ENCODE measurements at places on chromosomes 6 and 20. TPM values are rescaled to one million over a fixed set of nuclear protein-coding genes. Genes with fewer than 3 reads are reported as not detected.

DNA sequence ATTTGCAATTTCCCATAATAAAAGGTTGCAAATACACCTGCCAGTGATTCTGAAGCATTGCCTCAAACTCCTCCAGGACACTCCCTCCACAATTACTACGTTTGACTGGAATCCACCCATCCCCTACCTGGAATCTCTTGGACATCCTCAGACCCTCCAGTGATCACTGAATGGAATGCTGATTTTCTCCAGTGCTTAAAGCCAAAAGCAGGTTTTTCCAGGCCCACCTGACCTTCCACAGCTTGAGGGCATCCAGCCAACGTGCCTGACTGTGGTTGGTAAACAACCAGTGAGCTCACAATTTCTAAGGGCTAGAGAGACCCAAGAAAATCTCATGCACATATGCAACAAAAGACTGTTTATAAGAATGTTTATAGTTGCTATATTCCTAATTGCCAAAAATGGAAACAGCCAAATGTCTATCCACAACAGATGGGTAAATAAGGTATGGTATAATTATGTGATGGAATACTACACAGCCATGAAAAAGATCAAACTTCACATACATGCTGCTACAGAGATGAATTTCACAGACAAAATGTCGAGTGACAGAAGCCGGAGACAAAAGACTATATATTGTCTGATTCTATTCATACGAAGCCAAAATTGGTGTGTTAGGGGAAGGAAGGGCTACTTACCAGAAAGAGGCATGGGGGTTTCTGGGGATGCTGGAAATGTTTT, 147.1 kb upstream of the RREB1 start:
- no peak for DNase-seq

DNA sequence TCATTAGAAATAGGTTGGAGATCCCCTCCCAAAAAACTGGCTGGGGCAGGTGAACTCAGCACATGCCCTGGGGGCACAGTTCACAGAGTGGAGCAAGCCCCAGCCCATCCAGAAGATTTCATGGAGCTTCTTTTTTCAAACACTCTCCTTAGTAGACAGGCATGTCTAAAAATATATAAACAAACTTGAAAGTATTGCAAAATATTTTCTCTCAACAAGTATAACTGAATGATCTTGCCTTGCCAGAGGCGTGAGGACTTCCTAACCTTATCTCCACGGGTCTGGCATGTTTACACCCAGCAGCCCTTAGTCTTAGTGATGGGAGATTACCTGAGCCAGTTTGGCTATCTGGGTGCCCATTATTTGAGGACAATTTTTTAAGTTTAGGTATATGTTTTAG, 107.1 kb downstream of the QRSL1 start:
- DNase-seq = no peak

DNA sequence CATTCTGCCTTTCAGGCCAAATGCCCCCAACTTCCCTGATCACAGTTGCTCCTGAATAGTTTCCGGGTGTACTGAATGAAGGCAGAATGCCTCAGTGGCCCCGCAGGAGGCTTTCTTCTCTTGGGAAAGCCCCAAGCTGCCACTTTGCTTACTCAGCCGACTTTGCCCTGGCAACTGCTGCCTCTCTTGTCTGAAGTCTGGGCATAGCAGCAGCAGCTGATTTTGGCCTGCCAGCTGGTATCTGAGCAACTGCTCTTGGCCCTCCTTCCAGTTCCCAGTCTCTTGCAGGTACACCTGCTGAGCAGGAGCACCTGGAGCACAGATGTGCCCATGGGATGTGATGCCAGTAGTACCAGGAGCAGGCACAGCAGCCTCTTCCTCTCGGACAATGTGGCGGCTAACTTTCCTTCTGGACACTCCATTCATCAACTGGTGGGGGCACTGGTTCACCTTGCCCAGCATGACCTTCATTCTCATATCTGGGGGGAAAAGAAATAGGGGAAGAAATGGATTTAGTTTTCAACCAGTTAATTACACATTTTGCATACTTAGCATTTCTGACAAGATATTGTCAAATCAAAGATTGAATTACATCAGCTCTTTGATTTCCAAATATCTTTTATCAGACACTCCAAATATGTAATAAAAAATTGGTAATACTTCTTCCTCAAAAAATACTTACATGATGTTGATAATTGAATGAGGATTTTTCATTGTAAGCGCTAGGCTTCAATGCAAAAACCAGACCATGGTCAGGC, 468.2 kb downstream of the PKHD1 start:
- DNase-seq = no peak

- peak; percentile 52 for DNase-seq
These were observed 17.8 kb upstream of the FNDC1 start for GRCh38 chr6:159151266-159151855.

Gene CPNE5
- 0.54 TPM for total RNA-seq

DNA sequence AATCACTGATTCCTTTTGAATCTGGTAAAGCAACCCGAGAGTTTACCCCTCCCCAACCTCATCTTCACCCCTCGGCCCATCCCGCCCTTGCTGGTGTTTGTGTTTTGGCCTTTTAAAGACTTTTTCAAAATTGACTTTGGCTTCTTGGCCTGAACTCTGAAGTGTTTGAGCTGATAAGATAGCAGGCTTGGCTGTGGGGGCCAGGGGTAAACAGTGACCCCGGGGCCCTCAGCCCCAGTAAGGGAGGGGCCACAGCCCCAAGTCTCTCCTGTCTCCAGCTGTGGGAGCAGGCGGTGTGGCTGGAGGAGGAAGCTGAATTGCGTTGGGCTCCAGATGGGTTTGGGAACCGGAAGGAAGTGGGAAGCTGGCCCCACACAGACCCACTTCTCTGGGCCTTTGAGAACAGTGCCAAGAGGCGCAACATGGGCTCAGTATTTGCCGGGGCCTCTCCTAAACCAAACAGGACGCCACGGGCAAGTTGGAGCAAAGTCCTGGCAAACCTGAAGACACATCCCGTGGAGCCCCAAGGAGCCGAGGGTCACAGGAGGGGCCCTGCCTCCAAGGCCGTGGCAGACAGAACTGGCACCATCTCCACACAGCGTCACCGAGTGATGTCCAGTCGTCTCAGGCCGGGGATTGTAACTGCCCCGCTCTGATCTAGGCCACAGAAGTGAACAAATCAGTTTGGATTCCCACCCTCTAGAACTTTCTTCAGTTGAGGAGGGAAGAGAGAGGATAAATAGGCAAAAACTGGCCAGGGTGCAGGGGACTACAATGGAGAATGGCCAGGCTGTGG, 54.3 kb upstream of the PTPN1 start:
- no peak for DNase-seq

Gene BTNL2
- total RNA-seq = not detected

- no peak for DNase-seq
These were observed 455.4 kb downstream of the RNF144B start for GRCh38 chr6:18842534-18842933.

DNA sequence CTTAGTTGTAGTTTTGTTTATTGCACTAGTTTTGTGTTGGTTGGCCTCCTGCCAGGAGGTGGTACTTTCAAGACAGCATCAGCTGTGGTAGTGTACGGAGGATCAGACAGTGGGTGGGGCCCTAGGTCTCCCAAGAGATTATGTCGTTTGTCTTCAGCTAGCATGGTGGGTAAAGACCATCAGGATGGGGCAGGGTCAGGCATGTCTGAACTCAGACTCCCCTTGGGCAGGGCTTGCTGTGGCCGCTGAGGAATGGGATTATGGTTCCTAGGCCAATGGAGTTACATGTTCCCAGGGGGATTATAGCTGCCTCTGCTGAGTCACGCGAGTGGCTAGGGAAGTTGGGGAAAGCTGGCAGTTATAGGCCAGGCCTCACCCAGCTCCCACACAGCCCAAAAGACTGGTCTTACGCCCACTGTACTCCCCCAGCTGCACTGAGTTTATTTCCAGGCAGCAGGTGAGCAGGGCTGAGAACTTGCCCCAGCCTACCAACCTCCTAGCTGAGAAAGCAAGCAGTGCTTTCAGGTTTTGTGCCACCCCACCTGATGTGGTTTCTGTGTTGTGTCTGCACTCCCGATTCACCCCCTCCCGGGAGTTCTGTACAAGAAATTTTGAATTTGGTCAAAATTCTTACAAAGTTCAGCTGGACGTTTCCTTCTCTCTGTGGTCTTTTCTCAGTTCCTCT, 24.7 kb downstream of the ZSCAN31 start:
- DNase-seq = no peak

DNA sequence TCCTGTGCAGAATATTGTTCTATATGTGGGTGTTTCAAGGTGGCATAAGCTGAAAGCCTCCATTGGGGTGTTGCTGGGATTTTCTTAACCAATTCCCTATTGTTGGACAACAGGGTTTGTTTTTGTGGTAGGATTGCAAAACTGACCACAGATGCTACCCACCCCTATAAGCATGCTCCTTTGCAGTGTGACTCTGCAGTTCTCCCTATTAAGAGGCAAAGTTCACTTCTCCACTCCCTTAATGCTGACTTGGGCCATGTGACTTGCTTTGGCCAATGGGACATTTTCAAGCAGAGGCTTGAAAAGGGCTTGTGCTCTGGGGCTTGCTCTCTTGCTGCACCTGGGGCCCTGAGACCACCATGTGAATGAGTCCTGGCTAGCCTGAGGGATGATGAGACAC, 8.5 kb upstream of the ANGPT4 start:
- no peak for DNase-seq

DNA sequence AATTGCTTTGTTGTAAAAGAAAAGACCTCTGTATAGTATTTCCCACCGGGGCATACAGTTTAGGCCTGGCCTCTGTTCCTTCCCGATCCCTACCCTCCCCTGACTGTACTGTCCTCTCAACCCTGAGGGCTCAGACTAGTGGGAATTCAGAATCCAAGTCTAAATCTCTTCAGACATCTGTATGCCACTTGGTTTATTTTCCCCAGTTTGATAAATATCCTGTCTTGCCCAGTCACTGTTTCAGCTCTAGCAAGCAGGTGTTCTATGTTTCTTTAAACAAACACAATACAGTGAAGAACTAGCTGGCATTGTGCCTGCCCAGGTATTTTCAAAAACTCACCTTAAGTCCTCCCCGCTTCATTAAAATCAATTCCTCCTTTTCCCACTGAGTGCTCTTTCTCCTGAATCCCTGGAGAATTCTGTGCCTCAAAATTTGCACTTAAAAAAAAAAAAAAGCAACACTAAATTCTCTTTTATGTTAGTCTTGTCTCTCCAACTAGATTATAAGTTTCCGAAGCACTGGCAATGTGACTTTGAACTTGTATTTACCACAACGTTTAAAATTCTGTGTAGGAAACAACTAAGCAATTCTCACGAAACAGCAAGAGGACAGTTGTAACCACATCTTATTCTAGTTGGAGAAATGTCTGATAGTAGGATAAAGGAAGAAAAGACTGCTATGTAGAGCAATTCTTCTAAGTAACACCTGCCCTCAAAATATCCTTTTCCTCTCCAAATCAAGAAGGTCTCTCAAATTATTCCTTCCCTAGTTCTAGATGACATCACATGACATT, 112.0 kb upstream of the CARMIL1 start:
- DNase-seq = no peak

- DNase-seq = no peak
These were observed 38.6 kb downstream of the SYNJ2 start for GRCh38 chr6:158020272-158020711.

DNA sequence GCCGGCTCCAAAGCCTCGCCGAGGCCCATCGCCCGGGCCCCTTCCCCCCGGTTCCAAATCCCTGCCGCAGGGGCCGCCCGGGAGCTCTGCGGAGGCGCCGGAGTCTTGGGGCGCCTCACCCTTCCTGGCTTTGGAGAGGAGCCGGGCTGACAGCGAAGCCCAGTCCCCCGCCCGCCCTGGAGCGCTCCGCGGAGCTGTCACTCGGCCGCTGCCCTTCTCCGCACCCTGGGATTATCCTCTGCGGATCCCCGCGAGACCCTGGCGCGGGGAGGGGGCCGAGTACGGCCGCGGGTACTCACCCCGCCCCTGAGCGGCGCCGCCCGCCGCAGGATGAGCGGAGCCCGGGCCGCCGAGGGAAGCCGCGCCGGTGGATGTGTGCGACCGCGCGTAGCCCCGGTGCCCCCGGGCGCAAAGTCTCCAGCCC, 343 bp downstream of the SNAP91 start:
- peak; percentile 37 for DNase-seq

- no peak for DNase-seq
These were observed 5.7 kb downstream of the BMP5 start for GRCh38 chr6:55869674-55870073.

Gene CASS4
- total RNA-seq = 0.14 TPM

DNA sequence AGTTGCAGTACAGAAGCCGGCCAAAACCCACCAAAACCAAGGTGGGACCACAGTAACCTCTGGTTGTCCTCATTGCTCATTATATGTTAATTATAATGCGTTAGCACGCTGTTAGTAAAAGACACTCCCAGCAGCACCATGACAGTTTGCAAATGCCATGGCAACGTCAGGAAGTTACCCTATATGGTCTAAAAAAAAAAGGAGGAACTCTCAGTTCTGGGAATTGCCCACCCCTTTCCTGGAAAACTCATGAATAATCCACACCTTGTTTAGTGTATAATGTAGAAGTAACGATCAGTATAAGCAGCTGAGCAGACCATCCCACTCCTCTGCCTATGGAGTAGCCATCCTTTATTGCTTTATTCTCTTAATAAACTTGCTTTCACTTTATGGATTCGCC, 148.6 kb upstream of the EXOC2 start:
- no peak for DNase-seq

Gene OR12D3
- not detected for total RNA-seq

DNA sequence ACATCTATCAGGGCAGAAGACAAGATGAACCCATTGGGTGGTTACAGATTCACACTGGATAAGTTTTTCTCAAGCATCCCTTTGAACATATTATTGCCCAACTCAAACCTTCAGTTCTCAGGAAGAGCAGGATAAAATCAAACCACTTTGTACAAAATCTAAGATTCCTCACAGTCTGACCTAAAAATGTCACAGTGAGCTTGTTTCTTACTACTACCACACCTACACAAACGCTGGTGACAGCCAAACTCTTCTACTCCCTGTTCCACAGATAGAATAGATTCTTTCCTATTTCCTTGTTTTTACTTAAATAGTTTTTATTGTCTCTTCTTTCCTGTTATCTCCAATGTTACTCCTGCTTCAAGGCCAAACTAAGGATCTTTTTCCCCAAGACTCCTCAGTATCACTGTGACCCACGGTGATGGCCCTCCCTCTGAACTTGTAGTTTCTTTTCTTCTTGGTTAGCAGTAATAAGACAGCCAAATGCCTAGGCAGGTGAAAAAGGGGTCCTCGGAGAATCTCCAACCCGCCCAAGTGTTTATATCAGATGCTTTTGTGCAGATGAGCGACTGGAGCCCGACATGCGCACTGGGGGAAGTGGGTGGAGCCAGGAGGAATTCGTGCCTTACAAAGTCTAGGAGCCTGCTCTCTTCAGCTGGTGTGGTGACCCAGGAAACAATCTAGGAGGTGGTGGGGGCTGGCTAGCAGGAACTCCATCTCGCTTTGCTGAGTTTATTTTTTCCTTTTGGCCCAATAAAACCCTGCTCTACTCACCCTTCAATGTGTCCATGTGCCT, 53.4 kb downstream of the SEL1L2 start:
- DNase-seq = no peak

Gene PGK2
- total RNA-seq = not detected

Gene AARS2
- total RNA-seq = 32.1 TPM

Data from neural crest cell (in vitro differentiated cells).